Epithelial cell of proximal tubule (primary cell): ENCODE measurements at places on chromosomes 4 and X. TPM values are rescaled to one million over a fixed set of nuclear protein-coding genes. Genes with fewer than 3 reads are reported as not detected.
A peak's percentile ranks its signal among the peaks of the same experiment; 100 is the strongest.

DNA sequence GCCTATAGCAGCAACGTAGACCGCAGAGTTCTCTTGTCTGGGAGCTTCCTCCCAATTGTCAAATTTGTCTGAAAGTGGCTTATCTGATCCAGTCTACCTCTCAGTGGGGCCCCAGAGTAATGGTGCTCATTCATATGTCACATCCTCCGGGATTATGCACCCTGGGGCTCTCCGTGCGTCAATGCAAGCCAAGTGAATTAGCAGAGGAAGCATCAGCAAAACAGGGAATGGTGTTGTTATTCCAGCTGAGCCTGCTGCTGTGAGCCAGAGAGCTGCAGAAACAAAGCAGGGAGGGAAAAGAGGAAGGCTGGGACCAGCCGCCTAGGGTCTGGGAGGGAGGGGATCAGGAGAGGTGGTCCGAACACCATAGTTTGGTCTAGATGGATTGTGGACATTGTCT is 95.2 kb downstream of the CLNK start:
- no peak for DNase-seq

DNA sequence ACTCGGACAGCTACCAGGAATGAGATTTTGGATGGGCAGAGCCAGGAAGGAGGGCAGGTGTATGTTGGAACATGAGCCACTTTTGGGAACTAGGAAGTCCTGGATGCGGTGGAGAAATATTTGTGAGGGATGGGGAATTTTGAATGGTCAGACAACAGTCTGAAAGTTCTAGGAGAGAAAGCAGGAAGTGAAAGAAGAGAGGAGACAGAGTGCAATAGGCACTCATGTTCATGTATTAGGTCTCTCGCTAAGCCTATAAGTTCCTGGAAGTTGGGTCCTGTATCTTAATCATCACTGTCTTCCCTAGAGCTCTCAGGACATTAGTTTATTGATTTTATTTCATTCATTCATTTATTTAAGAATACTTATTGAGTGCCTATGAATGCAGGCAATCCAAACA is 65.7 kb upstream of the CITED1 start:
- no peak for DNase-seq

DNA sequence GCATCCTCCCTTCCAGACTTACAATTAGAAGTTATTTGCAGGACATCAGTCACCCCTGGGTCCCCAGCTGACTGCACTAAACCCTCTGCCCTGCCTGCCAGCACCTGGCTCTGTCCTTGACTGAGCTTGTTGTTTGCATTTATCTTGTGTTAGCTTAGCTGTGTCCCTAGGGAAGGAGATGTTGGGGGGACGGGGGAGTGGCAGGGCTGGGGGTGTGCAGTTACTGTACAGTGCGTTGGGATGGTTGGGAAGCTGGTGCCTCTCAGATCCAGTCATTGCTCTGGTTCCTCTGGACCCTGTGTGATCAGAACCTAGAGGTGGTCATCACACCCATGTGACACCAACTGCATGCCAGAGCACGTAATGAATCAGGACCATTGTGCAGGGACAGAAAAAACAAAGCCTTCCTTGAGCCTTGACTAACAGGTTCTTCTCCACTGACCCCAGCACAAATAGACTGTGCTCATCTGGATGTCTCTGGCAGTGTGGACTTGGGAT is 32.7 kb upstream of the PROM1 start:
- DNase-seq: no peak

DNA sequence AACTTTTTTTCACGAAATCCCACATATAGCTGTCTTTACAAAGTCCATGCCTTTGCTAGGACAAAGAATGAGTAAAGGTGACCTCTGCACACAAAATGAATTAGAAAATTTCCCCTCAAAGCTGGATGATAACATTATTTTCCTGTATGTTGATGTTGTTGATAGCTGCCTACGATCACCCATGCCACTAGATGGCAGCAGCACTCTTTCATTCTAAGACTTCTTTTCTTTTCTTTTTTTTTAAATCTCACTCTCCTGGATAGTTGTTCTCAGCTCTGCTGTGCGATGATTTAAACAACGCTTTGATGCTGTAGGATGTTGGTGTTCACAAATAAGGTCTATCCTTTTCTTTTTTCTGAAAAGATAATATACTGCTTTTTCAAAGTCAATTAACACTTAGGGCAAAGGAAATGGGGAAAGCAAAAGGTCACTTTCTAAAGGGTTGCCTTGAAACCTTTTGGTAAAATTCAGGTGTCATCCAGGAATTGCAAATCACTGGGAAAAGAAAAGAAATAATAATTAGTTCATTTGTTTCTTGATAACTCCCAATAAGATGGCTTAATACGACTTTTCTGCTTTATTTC is 266.8 kb downstream of the C4orf33 start:
- peak; percentile 20 for DNase-seq

- DNase-seq: peak; percentile 13
Observed at GRCh38 chr4:74158466-74159142, 686 bp downstream of the MTHFD2L start.

DNA sequence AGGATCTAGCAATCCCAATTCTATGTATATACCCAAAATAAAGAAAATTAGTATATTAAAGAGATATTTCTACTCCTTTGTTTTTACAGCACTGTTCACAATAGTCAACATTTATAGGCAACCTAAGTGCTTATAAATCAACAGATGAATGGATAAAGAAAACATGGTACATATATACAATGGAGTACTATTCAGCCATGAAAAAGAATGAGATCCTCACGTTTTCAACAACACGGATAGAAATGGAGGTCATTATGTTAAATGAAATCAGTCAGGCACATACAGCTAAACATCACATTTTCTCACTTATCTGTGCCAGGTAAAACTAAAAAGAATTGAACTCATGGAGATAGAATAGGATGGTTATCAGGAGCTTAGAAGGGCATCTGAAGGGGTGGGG is 45.6 kb upstream of the PABPC5 start:
- no peak for DNase-seq

- no peak for DNase-seq
Observed at GRCh38 chr4:152803541-152803940, 23.8 kb downstream of the ARFIP1 start.

- DNase-seq: no peak
Observed at GRCh38 chrX:105820247-105820646, 2.1 kb upstream of the NRK start.

GRCh38 chr4:54645830-54646229 is 11.9 kb upstream of the KIT start:
- no peak for DNase-seq

The MAP9 gene
- 7.5 and 9.8 TPM in 2 replicates for total RNA-seq

The TLR1 gene
- 0.51 and 0.98 TPM in 2 replicates for total RNA-seq
